SHP77 (cell line): ENCODE measurements at places on chromosomes 7 and 10.

- no peak for DNase-seq
Observed at GRCh38 chr7:104960741-104961448, 53.1 kb upstream of the KMT2E start.

- no peak for DNase-seq
Observed at GRCh38 chr10:132590094-132590751, 52.6 kb downstream of the INPP5A start.

DNA sequence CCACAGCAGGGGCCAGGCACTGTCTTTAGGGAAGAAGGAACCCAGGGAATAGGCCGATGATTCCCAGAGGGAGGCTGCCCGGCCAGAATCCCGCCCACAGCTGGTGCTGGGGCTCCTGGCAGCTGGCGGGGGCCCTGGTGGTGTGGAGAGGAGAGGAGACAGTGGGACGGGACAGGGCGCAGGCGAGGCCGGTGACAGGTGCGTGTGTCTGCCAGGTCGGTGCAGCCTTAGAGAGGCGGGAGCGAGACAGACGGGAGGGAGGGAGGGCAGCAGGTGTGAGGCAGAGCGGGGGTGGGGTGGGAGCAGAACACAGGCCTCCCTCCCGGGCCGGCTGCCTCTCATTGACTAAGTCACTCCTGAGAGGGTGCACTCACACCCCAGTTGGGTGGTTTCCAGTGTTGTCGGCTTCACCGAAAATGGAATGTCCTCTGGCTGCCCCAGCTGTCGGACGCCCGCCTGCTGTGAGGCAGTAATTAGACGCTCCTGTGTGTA lies 55.2 kb downstream of the ELFN1 start:
- DNase-seq: peak; percentile 95

- no peak for DNase-seq
Observed at GRCh38 chr7:77825131-77825530, 26.6 kb downstream of the PHTF2 start.

GRCh38 chr10:15210521-15210920 lies 42.0 kb upstream of the NMT2 start:
- no peak for DNase-seq

- no peak for DNase-seq
Observed at GRCh38 chr7:40356871-40357709, 222.3 kb downstream of the SUGCT start.

DNA sequence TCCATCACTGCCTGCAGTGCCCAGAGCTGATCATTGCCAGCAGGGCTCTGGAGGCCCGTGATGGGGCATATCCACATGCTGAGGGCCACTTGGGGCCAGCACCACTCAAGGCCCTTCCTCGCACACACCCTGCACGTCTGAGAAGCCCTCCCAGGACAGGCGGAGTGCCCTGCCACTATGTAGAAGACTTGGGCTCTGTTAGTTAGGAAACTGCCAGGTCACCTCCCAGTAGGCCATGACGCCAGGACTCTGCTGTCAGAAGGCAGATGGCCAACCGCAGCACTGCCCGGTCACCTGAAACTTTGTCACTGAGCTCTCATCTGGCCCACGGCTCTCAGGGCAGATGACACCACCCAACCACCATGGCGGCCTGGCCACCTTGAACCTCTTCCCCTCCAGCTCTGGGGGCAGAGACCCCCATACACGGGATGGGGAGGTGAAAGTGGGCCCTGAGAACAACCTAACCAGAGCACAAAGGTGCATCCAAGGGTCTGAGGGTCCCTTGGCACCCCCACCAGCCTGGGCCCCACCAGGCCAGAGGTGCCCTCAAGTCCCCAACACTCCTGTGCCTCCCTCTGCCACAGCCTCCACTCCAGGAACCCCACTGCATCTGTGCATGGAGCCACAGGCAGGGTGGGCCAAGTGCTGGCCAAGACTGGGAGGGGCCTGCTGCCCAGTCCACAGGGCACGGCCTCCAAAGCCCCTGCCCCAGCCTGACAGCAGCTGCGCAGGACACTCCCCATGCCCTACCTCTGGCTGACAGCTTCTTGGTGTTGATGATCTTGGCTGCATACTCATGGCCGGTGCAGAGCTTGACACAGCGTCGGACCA lies 41.8 kb downstream of the CAMK2B start:
- DNase-seq: no peak

DNA sequence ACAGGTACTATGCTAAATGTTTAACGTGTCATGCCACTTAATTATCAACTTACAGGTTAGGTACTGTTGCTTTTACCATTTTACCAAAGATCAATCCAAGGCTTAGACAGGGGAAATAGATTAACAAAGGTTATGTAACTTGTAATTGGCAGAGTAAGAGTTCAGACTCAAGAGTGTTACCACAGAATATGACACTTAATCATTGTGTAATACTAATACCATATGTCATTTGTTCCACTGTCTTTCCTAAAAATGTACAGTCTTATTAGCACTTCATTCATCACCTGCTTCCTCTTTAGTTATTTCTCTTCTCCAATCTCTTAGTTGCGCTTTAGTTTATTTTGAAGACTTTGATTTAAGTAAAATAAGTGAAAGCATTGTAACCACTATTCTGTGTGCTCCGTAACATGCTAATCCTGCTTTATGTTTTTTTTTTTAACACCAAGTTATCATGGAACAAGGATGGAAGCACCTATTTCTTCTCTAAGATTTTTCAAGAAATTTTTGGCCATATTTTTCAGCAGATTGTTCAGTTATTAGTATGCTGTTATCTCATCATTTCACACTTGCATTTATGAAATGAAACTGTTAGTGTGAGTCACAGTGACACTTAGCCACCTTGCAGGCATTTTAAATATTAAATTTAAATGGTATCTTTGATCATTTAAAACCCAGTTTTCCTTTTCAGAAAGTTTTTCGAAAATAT lies 197.3 kb downstream of the PHF14 start:
- no peak for DNase-seq

GRCh38 chr7:29214056-29214455 lies 19.5 kb downstream of the CHN2 start:
- no peak for DNase-seq

DNA sequence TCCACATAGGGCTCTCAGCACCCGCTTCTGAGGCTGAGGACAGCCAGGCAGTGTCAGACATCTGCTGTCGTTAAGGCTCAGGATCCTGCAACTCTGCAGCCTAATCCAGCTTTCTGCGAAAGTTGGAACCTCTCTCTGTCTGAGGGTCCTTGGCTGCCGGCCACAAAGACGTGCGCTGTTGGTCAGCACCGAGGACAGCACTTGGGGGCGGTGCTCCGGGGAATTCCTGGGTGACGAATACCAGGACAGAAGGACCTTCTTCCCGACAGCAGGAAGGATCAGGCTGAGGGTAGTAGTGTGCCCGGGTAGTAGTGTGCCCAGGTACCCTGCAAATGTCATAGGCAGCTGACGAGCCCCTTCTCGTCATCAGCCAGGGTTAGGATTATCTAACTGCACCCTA lies 16.0 kb upstream of the RASGEF1A start:
- DNase-seq: no peak

DNA sequence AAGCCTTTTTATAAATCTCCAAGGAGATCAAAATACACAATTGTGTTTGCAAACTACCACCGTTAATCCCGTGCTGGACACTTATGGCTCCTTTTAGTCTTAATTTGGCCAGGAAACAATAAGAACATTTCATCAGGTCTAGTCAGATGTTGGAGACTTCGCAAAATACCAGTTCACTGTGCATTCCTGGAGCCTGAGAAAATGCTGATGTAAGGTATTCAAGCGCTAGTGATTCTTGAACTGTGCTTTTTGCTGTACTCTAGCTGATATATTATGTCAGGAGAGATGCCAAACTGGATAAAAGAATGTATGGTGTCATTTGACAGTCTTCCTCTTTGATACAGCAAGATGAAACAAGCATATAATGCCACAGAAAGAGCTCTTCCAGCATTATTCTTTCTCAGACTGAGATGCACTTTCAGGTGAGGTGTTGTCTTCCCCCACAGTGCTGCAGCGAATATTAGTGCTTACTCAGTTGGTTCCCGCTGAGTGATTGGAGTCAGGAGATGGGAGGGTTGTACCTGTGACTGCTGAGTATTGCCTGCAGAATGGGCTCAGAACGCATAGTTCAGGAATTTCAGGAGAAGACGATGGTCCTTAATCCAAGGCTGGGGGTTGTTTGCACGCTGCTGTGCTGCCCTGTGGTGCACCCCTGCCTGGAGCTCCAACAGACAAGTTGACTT lies 59.2 kb downstream of the OGDH start:
- DNase-seq: no peak

DNA sequence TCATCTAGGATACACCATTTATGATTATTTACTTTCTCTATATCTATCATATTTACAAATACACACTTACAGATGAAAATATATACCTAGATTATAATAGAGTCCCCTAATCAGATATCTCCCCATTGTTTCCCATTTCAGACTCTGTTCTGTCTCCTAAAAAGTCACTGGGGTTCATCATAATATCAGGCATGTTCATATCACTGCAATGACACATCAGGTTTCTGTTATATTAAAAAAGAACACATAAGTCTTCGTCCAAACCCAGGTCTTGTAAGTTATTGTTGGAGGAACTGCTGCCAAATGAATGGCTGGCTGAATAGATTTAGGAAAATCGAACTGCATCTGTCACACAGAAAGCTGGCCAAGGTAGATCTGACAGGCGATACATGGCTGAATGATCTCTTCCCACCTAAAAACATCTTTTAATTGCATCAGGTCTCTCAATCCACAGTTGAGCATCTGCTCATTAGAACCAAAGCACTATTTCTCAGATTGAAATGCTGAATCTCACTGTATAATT lies 178.7 kb downstream of the CACNA2D1 start:
- no peak for DNase-seq

GRCh38 chr7:92133133-92133736 lies 1.0 kb downstream of the CYP51A1 start:
- no peak for DNase-seq

GRCh38 chr7:1070544-1071011 lies 17.3 kb upstream of the GPER1 start:
- no peak for DNase-seq

GRCh38 chr10:99341860-99342490 lies 12.8 kb downstream of the CNNM1 start:
- no peak for DNase-seq

DNA sequence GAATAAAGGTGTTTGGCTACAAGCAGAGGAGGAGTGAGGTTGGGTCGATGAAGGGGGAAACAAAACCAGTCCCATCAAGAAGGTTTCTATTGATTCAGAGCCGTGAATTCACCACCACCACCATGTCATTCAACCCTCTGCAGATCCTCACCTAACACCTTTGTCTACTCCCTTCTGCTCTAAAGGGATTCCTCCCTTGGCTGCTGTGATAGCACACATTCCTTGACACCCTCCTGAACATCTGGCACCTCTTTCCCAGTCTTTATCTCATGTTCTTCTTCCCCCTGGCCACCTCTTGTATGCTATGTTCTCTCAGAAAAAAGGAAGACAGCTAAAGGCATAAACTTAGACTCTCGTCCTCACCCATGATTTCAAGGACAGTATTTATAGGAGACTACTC lies 318.0 kb downstream of the GPAM start:
- DNase-seq: no peak

DNA sequence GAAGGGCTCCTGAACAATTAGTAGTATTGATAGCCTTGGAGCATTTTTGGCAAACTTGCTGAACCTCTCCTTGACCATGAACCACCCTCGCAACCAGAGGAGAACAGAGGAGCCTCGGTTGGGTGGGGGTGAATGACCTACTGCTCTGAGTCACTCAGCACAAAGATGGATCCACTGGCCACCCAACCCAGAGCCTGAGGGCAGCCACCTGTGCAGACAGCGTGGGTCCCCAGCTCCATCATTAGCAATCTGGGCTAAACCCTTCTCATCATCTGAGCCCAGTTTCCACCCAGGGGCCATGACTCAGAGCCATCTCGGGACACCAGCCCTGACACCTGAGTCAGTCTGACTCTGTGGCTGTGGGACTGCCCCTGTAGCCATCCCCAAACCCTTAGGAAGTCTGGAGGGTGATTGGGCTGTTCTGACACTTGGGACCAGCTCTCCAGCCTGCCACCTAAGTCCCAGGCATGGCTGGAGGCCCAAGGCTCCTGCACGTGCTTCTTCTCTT lies 171.8 kb upstream of the GPR26 start:
- no peak for DNase-seq

GRCh38 chr7:148763622-148764021 lies 64.9 kb downstream of the CUL1 start:
- no peak for DNase-seq

- peak; percentile 20 for DNase-seq
Observed at GRCh38 chr10:89516149-89516832, 19.1 kb downstream of the SLC16A12 start.

- no peak for DNase-seq
Observed at GRCh38 chr7:20095436-20095835, 121.7 kb downstream of the MACC1 start.

- no peak for DNase-seq
Observed at GRCh38 chr7:29987811-29988317, 1.7 kb downstream of the SCRN1 start.

GRCh38 chr7:38660427-38661099 lies 29.4 kb upstream of the AMPH start:
- DNase-seq: peak; percentile 56

DNA sequence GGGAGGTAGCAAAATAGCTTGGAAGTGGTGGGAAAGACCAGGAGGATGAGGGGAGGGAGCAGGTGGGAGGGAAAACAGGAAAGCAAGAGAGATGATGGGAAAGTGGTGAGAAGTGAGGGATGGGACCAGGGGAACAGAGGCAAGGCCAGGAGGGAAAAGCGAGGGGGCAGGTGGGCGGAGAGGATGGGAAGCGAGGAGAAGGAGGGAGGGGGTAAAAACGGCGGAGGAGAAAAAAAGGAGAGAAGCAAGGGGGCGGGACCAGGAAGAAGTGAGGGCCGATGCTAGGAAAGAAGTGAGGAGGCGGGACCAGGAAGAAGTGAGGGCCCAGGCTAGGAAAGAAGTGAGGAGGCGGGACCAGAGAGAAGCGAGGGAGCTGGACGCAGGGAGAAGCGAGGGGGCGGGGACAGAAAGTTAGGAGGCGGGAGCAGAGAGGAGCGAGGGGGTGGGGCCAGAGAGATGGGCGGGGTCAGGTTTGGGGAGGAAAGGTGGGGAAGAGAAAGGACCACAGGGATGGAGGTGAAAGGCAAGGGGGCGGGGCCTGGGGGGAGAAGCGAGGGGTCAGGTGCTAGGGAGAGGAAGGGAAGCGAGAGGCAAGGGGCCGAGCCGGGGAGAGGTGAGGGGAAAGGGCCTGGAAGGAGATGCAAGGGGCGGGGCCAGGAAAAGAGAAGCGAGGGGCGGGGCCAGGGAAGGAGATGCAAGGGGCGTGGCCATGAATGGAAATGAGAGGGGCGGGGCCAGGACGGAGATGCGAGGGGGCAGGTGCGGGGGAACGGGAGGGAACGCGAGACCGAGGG lies 984 bp downstream of the SMURF1 start:
- peak; percentile 86 for DNase-seq

DNA sequence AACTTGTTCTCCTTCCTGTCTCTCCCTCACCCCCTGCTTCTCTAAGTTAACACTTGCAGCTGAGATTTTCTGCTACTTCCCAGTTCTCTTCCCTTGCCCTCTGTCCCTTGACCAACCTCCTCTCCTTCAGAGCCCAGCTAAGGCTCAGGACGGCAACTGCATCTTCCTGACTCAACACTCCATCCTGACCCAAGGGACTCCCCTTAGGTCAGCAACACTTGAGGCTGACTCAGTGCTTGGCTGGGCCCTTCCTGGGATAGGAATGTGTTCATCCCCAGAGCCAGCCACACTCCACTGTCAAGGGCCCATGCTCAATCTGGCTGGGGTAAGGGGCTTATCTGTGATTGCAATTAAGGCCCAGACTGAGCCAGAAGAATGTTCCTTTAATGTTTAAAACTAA lies 3.4 kb downstream of the CALHM2 start:
- no peak for DNase-seq
